DND-41 (cell line): ENCODE measurements at places on chromosomes 5 and 9.

DNA sequence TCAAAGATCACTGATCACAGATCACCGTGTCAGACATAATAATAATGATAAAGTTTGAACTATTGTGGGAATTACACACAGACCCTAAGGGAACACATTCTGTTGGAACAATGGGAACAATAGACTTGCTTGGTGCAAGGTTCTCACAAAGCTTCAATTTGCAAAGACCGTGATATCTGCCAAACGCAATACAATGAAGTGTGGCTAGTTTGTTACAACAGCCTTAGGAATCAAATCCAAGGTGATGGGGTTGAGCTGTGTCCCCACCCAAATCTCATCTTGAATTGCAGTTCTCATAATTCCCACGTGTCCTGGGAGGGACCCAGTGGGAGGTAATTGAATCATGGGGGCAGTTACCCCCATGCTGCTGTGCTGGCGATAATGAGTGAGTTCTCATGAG lies 20.8 kb downstream of the KYAT1 start:
- DNase-seq = no peak

- DNase-seq = no peak
These were observed 407.2 kb upstream of the CLINT1 start for GRCh38 chr5:158265931-158266700.

- DNase-seq = no peak
These were observed 60.3 kb downstream of the ADAMTS2 start for GRCh38 chr5:179284751-179285631.

GRCh38 chr5:103624035-103624480 lies 61.5 kb upstream of the NUDT12 start:
- no peak for DNase-seq

- DNase-seq = no peak
These were observed 1.0 kb downstream of the ADAMTS19 start for GRCh38 chr5:129460936-129461710.

DNA sequence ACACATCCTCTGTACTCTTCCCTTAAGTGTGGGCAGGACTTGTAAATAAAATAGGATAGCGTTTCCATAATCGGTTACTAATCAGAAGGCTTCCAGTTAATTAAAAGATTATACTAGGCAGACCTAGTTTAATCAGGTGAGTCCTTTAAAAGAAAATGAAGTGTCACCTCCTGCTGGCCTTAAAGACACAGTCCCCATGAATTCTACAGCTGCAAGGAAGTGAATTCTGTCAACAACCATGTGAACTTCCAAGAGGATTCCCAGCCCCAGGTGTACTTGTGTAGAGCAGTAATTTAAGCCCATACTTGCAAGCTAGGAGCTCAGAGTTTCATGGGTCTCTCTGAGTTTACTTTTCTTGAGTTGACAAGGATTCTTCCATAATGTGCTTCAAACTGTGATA lies 918.3 kb downstream of the DTWD2 start:
- DNase-seq = no peak

DNA sequence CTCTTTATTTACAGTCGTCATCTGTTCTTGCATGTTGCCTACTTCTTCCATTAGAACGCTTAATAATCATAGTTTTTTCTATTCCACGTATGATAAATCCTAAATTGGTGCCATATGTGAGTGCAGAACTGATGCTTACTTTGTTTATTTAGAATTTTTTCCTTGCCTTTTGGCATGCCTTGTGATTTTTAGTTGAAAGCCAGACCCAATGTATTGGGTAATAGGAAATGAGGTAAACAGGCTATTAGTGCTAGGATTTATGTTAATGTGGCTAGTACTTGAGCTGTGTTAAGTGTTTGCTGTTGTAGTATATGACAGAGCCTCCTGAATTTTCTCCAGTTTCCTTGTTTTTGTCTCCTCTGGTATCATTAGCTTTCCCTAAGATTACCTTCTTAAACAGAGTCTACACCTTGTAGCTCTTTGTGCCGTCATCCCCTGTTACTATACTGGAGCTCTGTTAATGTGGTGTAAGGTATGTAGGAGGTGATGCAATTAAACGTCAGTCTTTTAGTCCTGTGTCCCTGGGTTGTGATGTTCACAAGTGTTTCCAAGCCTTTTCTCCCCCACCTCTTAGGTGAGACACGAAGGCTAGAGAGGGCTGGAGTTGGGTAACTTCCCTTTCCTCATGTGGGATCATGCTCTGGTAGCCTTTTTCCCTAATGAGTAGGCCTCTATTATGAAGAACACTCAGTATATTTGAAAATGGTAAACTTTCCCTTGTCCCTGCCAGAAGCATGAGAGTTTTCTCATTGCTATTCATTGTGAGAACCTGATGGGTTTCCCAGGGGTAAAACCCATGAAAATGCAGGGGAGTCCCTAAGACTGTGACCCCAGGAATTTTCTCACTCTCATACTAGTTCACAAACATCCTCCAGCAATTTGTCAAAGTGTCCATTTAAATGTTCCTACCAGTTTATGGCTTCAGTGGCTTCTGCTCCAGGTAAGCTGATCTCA lies 21.2 kb downstream of the SPATA31D3 start:
- no peak for DNase-seq

DNA sequence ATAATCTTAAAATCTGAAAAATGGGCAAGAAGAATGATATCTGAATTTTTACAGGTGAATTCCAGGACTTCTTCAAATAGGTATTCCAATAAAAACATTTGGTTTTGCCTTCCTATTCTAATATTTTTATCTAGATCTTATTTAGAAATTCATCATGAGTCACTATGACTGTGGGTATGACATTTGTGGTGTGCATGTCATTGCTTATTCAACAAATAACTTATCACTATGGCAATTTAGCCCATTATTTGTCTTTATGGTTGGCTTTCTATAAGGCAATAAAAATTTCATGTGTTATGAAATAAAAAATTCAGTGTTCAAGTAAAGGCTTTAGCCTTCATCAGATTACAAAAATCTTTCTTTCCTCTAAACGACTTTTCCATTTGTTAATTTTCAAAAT lies 1139.6 kb upstream of the NUDT12 start:
- DNase-seq = no peak

GRCh38 chr5:175470781-175471180 lies 7.6 kb upstream of the SFXN1 start:
- DNase-seq = no peak

- no peak for DNase-seq
These were observed 214.1 kb upstream of the KLF4 start for GRCh38 chr9:107703651-107704050.

GRCh38 chr5:14165375-14166106 lies 22.4 kb downstream of the TRIO start:
- DNase-seq = no peak

DNA sequence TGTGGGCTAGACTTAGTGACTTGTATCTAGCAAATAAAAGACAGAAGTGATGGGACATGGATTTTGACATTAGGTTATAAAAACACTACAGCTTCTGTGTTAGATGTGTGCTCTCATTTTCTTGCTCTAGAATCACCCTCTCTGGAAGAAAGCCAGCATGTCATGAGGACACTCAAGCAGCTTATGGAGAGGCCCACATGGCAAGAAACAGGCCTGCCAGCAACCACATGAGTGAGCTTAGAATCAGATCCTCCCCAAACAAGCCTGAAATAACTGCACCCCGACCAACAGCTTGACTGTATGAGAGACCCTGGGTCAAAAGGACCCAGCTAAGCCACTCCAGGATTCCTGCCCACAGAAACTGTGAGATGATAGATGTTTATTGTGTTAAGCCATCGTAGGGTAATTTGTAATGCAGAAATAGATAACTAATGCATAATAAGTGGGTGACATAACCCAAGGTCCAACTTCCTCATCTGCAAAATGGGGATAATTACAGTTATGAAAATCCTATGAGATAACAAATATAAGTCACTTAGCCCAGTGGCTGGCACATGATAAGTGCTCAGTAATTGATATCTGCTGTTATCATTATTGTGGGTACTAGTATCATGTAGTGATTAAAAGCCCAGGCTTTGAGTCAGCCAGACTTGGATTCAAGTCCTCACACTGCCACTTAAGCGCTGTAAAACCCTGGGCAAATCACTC lies 86.5 kb downstream of the KLHL3 start:
- DNase-seq = no peak

GRCh38 chr5:103280967-103281366 lies 22.4 kb downstream of the MACIR start:
- DNase-seq = no peak

GRCh38 chr9:79390077-79390698 lies 181.6 kb upstream of the TLE4 start:
- DNase-seq = no peak

DNA sequence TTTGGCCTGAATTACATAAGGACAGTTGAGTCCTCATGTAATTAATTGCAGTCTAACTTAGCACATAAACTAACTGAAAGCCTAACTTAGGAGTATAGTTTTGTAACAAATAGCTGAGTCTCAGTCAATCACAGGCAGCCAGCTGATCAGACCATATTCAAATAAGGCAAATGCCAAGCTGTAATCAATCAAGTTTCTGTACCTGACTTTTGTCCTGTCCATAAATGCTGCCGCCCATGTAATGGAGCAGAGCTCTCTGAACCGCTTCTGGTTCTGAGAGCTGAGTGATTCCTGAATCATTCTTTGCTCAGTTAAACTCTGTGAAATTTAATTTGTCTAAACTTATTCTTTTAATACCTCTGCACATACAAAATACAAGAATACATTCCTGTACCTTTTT lies 104.8 kb downstream of the TSSK1B start:
- DNase-seq = no peak

GRCh38 chr5:168788107-168788506 lies 208.9 kb upstream of the PANK3 start:
- DNase-seq = no peak

DNA sequence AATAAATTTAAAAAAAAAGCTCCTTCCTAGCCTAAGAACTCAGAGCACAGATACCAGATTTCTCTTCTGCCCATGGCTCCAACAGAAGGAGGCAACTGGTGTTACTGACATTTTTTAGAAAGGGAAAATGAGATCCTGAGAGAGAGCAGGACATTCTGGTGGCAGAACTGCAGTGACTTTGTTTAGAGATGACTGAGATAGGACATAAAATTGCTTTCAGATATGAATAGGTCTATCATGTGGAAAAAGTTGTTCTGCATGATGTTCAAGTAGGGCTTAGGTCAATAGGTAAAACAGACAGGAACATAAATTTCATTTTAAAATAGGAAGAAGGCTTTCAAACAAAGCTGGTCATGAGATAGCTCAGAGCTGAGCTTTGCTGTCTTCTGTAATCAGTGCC lies 49.6 kb downstream of the NIPAL4 start:
- no peak for DNase-seq

DNA sequence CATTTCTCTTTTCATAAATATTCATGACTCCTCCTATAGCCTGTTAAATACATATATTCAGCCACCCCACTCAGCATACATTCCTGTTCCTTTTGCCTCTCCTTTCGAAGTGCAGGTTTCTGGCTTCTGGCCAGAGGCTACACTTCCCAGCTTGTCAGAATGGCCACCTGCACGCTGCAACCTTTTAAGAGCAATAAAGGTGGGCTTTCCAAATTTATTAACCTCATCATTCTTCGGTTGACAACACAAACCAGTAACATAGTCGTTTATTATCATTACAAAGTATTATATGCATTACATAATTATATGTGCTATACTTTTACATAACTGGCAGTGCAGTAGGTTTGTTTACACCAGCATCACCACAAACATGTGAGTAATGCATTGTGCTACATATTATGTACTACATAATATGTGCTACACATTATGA lies 16.5 kb upstream of the TMEM171 start:
- DNase-seq = no peak

GRCh38 chr5:79575996-79576395 lies 36.2 kb upstream of the TENT2 start:
- DNase-seq = no peak

GRCh38 chr9:117739206-117739605 lies 35.0 kb downstream of the TLR4 start:
- DNase-seq = no peak

- no peak for DNase-seq
These were observed 108.5 kb downstream of the MACIR start for GRCh38 chr5:103366918-103367549.

- no peak for DNase-seq
These were observed 259.7 kb downstream of the MED10 start for GRCh38 chr5:6118691-6119090.

DNA sequence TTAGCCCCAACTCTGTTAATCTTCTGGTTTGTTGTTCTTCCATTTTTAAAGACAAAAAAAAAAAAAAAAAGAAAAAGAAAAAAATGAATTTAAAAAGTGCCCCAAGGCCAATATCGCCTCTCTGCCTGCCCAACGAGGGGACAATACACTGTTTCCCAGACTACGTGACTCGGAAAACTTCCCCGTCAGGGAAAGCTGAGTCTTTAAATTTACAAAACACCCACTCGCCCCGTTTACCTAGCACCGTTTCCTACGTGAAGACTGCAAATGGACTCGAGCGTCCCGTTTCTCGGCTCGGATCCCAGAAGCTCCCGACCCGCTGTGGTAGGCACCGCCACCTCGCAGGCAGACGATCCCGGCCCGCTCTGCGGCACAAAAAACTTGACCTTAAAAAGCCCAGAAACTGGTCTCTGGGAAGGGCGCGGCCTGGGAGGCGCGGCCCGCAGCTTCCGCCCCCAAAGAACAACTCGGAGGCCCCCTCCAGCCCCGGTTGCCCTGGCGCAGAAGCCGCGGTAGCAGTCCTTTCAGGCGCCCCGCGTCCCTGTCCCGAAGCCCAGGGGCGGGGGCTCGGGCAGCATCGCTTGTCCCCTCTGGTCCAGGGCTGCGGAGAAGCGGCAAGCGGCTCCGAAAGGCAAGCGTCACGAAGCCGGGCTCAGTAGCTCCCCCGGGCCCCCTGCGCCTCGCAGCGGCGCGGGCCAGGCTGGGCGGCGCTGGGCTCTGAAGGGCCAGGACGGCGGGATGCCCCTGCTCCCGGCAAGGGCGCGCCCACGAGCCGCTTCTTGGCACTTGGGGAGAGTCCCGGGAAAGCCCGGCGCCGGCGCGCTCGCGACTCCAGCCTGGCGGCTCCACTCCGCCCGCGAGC lies at the start of gene GCNT4:
Gene GCNT4, minus strand, starts transcription at position 367 of the 862 bp plus-strand sequence. CDS start 22,521 bp downstream, outside the sequence.
- peak; percentile 37 for DNase-seq

- no peak for DNase-seq
These were observed 96.0 kb upstream of the FSTL4 start for GRCh38 chr5:133708331-133708850.

- no peak for DNase-seq
These were observed 56.7 kb upstream of the CXCL14 start for GRCh38 chr5:135635451-135635850.

DNA sequence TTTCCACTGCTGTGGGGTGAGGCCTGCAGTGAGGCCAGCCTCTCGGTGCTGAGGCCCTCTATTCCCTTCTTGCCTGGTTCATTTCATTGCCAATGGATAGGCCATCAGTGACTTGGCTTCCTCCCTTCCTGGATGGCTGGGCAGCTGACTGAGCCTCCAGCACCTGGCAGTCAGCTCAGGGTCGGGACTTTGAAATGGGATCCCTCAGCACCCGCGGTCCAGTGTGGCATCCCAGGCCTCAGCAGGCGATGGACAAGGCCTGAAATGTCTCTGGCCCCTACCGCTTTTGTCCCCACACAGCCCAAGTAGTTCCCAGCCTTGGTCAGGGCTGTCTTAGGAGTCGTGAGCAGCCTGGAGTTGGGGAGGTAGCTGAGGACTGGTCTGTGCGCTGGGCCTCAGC lies 17.2 kb downstream of the NDST1 start:
- no peak for DNase-seq
